Head of caudate nucleus (tissue), 42 donors: ENCODE measurements at places on chromosomes 1 and 21.

- no peak for DNase-seq
Measured at GRCh38 chr1:228366866-228367741, 39.5 kb downstream of the TRIM11 start.

GRCh38 chr21:29193901-29194300 lies 63.5 kb downstream of the MAP3K7CL start:
- DNase-seq: no peak

- DNase-seq: no peak
Measured at GRCh38 chr1:92444351-92444750, 42.4 kb downstream of the GFI1 start.

GRCh38 chr1:85124091-85124490 lies 75.8 kb upstream of the MCOLN3 start:
- DNase-seq: no peak

GRCh38 chr1:202085682-202086373 lies 36.9 kb upstream of the GPR37L1 start:
- DNase-seq: peak; percentile 64

- DNase-seq: no peak
Measured at GRCh38 chr1:25977801-25978200, 20.1 kb downstream of the PAFAH2 start.

DNA sequence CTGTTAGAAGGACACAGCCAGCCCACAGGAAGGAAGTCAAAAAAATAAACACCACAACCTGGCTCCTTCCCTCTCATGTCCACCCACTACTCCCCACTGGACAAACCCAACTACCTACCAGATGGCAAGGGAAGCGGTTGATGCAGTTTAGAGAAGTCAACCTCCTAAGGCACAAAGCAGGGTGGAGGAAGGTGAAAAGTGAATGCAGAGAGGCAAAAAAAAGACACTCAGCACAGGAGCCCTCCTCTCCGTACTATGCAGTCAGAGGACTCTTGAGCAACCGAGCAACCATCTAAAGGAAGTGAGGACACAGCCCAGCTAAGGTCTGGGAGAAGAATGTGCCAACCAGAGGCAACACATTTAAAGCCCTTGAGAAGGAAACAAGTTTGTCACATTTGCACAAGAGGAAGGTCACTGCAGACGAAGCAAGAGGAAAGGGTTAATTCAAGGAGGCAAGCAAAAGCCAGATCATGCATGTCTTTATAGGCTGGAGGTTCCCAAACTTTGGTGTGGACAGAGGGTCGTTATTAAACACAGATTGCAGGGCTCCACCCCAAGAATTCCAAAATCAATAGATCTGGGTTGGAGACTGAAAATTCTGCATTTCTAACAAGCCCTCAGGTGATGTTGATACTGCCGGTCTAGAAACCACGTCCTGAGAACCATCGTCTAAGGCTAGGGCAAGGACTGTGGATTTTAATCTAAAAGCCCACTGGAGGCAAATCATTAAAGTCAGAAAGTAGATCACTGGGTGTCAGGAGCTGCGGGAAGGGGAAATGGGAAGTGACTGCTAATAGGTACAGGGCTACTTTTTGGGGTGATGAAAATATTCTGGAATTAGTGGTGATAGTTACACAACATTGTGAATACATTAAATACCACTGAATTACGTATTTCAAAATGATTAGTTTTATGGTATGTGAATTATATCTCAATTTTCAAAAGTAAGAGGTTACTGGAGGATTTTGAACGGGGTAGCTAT lies 19.7 kb downstream of the TP53BP2 start:
- DNase-seq: no peak

DNA sequence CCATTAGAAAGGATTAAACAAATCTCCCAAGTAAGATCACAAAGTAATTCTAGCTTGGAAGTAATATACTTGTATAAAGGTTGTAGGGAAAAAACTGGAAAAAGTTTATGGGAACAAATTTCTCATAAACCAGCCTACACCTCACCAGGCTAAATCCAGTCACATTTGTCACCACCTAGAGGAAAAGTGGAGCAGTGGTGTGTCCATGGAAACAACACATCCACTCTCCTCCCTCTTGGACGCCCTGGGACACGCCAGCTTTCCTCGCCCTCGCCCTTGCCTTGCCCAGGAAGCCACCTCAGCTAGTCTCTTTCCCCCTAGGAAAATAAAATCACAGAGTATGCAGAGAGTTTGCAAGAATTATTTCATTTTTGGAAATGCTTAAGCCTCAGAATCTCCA lies 2.2 kb downstream of the PALMD start:
- no peak for DNase-seq

DNA sequence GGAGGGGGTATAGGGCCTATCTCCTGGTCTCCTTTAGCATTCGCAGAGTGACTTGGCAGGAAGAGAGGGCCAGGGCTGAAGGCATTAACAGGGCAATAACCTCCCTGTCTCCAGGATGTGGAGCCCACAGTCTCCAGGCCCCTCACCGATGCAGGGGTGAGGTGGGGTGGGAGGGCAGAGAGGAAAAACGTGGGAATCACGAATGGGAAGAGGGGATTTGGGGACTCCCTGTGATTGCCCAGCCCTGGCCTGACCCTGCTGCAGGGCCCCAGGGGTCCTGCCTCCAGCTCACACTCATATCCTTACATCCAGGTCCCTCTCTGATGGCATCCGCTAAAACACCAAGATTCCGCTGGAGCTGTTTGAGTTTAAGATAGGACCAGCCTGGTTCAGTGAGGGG lies 14.6 kb downstream of the TFAP2E start:
- DNase-seq: no peak

DNA sequence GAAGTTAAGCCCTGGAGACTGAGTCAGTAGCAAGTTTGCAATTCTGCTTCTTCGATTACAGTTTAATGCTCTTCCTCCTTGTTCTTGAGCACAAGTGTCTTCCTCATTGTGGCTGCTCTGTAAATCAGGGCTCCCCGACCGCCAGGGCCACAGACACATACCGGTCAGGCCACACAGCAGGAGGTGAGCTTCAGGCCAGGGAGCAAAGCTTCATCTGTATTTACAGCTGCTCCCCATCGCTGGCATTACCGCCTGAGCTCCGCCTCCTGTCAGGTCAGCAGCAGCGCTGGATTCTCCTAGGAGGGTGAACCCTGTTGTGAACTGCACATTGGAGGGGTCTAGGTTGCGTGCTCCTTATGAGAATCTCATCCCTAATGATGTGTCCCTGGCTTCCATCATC lies 1.7 kb upstream of the TRAPPC10 start:
- no peak for DNase-seq

DNA sequence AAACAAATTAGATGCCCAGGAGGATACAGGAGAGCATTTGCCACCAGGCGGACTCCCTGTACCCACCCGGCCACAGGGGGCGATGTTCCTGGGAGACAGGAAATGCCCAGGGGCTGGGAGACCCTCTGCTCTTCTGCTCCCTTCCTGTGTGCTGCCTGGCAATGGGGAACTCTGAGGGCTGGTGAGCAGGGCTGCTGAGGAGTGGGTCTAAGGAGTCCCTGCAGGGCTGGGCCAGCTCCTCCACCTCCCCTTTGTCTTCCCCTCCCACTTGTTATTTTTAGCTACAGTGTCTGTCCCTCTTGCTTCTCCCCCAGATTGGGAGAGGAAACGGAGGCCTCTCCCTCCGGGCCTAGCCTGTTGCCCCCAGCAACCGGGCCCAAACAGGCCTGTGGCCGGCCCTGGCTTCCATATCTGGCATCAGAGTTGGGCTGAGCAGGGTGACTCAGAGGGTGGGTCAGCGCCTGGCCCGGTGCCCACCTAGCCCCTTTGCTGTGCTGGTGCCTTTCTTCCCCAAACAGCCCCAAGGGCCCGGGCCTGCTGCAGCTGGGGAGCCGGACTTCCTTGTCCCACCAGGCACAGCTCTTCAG lies 11.6 kb downstream of the LMNA start:
- DNase-seq: no peak

- peak; percentile 50 for DNase-seq
Measured at GRCh38 chr21:32257962-32258785, 20.7 kb downstream of the MIS18A start.

DNA sequence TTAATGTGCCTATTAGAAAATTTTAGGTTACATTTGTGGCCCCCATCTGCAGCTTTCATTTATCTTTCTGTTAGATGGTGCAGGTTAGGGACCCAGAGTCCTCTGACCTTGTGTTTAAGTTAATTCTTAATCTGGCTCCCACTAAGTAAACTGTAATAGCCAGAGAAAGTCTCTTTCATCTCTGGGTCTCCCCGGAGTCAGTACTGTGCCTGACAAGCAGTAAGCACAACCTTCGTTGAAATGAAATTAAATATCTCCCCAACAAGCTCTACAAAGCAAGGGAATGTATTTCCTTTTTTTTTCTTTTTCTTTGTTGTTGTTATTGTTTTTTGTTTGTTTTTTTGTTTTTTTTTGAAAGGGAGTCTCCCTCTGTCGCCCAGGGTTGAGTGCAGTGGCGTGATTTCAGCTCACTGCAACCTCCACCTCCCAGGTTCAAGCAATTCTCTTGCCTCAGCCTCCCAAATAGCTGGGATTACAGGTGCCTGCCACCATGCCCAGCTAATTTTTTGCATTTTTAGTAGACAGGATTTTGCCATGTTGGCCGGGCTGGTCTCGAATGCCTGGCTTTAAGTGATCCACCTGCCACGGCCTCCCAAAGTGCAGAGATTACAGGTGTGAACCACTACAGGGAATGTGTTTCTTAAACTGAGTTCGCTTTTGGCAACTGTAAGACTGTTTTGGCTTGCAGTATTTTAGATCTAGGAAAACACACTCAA lies 81.6 kb downstream of the HHIPL2 start:
- no peak for DNase-seq

DNA sequence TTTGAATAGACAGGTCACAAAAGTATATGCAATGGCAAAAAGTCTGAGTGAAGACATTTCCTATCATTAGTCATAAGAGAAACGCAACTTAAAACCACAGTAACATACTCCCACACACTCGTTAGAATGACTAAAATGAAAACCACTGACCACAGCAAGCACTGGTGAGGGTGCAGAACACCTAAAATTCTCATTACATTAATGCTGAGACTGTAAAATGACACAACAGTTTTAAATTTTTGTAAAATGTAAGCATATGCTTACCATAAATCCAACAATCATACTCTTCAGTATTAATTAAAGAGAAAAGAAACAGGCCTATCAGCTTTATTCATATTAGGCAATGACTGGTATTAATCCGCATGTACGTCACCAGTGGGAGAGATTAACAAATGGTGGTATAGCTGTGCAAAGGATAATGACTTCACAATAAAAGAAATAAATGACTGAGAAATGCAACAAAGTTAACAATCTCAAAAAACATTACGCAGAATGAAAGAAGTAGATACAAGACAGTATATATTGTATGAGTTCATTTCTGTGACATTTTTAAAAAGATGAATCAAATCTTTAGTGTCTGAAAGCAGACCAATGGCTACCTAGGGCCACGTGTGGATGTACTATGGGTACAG lies 253.5 kb downstream of the AKT3 start:
- DNase-seq: no peak

- no peak for DNase-seq
Measured at GRCh38 chr1:7149080-7149838, 364.0 kb downstream of the CAMTA1 start.

DNA sequence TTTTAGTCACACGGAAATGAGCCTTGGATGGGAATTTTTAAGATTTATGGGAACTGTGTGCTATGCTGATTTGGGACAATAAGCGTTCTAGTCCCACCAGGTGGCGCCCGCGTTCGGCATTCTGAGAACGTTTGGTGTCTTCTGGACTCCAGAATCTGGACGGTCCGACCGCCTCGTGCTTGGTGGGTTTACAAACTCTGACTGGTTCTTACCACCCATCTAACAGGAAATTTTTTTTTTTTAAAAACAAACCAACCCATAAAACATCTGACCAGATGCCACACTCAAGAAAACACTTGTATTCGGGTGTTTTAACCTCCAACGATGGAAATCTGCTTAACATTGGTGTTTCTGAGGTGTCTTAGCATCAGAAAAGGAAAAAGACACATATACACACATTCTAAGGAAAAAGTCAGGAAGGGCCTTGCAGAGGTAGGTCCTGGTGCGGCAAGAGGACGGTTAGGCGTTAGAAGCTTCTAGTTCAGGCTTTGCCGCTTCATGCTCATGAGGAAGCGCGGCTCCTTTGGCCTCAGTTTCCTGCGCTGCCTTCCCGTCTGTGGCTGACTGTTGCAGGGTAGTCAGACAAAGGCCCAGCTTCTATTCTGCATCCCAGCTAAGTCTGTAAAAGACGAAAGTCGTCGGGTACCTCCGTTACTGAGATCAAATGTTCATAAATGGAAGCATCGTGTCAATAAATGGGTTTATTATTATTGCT lies 814 bp upstream of the DYRK3 start:
- DNase-seq: peak; percentile 91

DNA sequence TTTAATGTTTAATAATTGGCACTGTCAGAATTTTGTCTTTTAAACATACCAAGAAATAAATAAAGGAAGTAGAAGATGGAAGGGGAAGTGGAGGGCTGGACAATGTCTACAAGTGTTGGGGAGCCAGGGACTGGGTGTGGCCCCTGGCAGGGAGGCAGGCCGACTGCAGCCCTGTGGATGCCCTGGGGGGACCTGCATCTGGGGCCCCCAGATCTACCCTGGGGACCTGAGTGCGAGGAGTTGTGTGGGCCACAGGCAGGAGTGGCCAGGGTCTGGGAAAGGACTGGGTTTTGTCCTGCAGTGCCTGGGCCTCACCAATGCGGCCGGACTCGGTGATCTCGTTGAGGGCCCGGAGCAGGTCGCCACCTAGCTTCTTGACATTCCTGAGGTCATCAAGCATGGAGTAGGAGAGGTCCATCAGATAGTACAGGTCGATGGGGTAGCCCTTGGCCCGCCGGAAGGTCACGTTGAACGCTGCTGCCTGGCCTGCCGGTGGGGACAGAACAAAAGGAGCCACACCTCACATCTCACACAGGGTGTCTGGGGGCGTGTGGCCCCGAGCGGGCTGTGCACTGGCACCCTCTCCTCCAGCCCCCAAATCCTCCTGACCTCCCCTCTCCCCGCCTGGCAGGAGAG lies 17.5 kb downstream of the ITGB2 start:
- no peak for DNase-seq

- peak; percentile 49 for DNase-seq
Measured at GRCh38 chr1:224433701-224434672, 610 bp downstream of the WDR26 start.

DNA sequence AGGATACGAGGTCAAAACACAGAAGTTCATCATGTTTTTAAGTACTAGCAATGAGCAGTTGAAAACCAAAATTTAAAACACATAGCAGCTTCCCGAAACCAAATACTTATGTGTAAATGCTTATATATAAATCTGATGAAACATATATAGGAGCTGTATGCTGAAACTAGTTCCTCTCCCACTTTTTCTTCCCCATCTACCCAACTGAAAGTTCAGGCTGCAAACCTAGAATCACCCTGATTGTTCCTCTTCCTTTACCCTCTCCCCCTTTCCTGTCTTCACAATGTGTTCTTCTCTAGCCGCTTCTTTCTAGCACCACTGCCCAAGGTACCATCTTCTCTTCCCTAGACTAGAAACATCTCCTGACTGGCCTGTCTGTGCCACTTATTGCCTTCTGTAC lies 90.6 kb downstream of the ST3GAL3 start:
- no peak for DNase-seq

- no peak for DNase-seq
Measured at GRCh38 chr1:52426371-52426770, 22.0 kb downstream of the PRPF38A start.

- DNase-seq: no peak
Measured at GRCh38 chr1:181643631-181644030, 160.3 kb downstream of the CACNA1E start.

GRCh38 chr1:198125995-198126735 lies 30.6 kb upstream of the NEK7 start:
- no peak for DNase-seq
